RWPE2 (cell line): ENCODE measurements at places on chromosomes 13 and 19.

GRCh38 chr13:44884076-44884729, 105.1 kb downstream of the NUFIP1 start:
- DNase-seq: no peak

GRCh38 chr13:48235341-48236135, 2.5 kb downstream of the ITM2B start:
- no peak for DNase-seq

- no peak for DNase-seq
Measured at GRCh38 chr19:51687791-51688670, 5.1 kb upstream of the SPACA6 start.

DNA sequence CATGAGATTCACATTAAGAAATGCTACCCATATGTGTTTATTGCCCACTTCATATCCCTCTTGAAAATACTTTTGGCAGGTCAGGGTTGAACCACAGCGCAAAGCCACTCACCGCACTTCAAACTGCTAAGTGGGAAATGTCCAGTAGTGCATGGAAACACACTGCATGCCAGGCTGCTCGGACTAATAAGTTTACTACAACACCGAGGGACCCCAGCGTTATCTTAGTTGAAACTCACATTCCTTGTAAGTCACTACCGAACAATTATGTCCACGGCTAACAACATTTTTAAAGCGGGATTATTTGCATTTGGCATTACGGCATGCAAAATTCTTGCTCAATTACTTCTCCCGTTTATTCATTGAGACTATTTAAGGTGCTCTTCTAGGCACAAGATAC, 4.0 kb downstream of the BRD4 start:
- DNase-seq: no peak

GRCh38 chr19:5247957-5248705, 92.5 kb downstream of the PTPRS start:
- no peak for DNase-seq

DNA sequence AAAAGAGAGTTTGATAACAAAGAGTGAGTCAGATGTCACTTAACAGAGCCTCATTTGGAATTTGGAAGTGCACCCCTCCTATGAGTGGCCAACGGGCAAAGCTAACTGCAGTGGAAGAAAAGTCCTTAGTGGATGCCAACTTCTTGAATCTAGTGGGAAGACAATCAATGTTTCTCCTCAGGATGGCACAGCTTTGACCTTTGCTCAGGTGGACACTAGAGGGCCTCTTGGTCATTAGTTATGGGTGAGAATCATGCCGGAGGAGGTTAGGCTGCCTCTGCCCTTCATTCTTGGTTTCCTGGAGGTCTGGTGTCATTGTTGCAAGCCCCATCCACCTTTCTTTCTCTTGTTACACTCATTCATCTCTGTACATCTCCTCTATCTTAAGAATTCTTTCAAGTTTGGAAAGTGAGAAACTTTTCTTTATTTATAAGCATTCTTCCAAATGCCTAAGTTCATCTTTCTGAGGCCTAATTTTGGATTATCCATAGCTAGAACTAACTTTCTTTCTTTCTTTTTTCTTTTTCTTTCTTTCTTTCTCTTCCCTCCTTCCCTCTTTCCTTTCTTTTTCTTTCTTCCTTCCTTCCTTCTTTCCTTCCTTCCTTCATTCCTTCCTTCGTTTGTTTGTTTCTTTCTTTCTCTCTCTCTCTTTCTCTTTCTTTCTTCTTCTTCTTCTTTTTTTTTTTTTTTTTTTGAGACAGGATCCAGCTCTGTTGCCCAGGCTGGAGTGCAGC, 327.2 kb upstream of the TSHZ3 start:
- DNase-seq: no peak

- DNase-seq: no peak
Measured at GRCh38 chr13:22903925-22904324, 276.9 kb upstream of the SGCG start.

GRCh38 chr19:46862974-46863632, 2.3 kb downstream of the ARHGAP35 start:
- DNase-seq: peak; percentile 7

DNA sequence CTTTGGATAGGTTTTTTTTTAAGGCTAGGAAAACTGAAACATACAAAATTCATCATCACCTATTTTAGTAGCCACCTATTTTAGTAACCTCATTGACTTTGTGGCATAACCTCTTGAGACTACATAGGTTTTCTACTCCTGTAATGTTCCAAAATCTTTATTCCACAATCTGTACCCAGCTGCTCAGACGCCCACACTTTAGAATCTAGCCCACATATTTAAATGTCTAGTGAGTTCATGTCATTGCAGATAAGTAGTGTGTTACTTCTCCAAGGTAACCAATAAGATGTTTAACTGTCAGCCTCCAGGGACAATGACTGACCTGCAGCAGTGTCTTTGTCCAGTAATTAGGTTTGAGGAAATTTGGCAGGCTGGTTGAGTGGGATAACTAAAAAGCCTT, 330.2 kb downstream of the MZT1 start:
- no peak for DNase-seq

- peak; percentile 38 for DNase-seq
Measured at GRCh38 chr19:3684054-3684816, 16.0 kb downstream of the PIP5K1C start.

DNA sequence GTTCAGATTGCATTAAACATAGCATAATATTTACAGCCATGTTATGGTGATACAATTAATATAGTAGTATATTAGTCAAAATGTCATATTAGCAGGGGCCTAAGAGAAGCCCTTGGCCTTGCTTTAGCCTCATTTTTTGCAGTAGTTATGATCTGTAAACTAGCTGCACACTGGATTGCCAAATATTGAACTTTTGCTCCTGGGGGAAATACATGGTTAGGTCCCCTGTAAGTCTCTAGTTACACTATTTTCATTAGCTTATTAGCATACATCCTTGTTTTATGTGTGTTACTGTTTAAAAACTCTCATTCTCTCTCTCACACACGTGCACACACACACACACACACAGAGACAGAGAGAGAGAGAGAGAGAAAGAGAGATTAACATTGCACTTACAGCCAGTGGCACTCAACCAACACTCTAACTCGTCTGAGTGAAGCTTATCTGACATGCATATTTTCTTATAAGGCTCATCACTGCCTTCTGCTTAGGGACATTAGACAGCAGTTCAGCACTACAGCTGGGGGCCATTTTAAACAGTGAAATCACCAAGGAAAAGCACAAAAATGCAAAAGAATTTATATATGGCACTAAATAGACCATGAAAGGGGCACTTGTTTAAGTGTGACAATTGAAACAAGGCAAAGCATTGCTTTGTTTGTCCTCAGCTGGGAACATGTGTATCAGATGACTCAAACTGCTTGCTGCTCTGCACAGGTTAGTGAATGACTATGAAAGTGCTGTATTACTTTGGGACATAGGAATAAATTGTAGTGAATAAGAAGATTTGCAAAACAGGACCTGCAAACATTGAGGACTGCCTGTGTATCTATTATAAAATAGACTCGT, 278.7 kb downstream of the GPC6 start:
- no peak for DNase-seq

GRCh38 chr13:25118378-25118905, 22.5 kb downstream of the PABPC3 start:
- DNase-seq: no peak
